ENCODE measurements at places on chromosomes 16 and 17. TPM values are rescaled to one million over a fixed set of nuclear protein-coding genes. Genes with fewer than 3 reads are reported as not detected.

The KRTAP4-9 gene
- not detected for total RNA-seq

The ALOXE3 gene
- not detected for total RNA-seq

The NXPH3 gene
- 4.4 TPM for total RNA-seq

The ZG16 gene
- total RNA-seq, result not detected

The KRTAP3-3 gene
- not detected for total RNA-seq

The SOST gene
- 3.4 TPM for total RNA-seq

The MYH8 gene
- not detected for total RNA-seq

The ABCA10 gene
- total RNA-seq, result 1.2 TPM

The SPATA32 gene
- total RNA-seq, result under 0.01 TPM

The CLEC19A gene
- not detected for total RNA-seq

The CDK3 gene
- total RNA-seq, result 0.92 TPM

The SSTR5 gene
- 0.12 TPM for total RNA-seq

The ARHGAP23 gene
- total RNA-seq, result 60.0 TPM

The PARD6A gene
- 3.4 TPM for total RNA-seq

The OR1A2 gene
- total RNA-seq, result not detected

The CNTD1 gene
- total RNA-seq, result 0.13 TPM

The WNK4 gene
- total RNA-seq, result 0.06 TPM

The NSRP1 gene
- 13.9 TPM for total RNA-seq

The ALOX12 gene
- total RNA-seq, result not detected

The GJD3 gene
- total RNA-seq, result 2.0 TPM

The EDC4 gene
- total RNA-seq, result 55.4 TPM

The PABPN1L gene
- total RNA-seq, result not detected

The KSR1 gene
- total RNA-seq, result 16.4 TPM

The OR1E1 gene
- not detected for total RNA-seq

The TBC1D26 gene
- not detected for total RNA-seq

The SLC16A3 gene
- 80.5 TPM for total RNA-seq

The GINS3 gene
- total RNA-seq, result 2.8 TPM

The HSPB9 gene
- not detected for total RNA-seq

The HS3ST3B1 gene
- total RNA-seq, result 2.0 TPM

The ZNF205 gene
- 13.6 TPM for total RNA-seq

The MT1M gene
- 2.0 TPM for total RNA-seq

The SYNGR3 gene
- total RNA-seq, result 0.66 TPM

The ASGR1 gene
- 0.66 TPM for total RNA-seq

The CMTM1 gene
- total RNA-seq, result 1.6 TPM

The PDE6G gene
- total RNA-seq, result not detected

The ACACA gene
- 55.5 TPM for total RNA-seq

The BLTP2 gene
- total RNA-seq, result 182 TPM

The PHKG2 gene
- 14.5 TPM for total RNA-seq

The SPATA22 gene
- total RNA-seq, result not detected

The ABHD15 gene
- total RNA-seq, result 7.6 TPM

The CACNG3 gene
- total RNA-seq, result not detected

The SMARCE1 gene
- total RNA-seq, result 92.3 TPM

The HEATR3 gene
- 19.0 TPM for total RNA-seq

The ZNF785 gene
- 5.9 TPM for total RNA-seq

The ABI3 gene
- 0.25 TPM for total RNA-seq

The SLC16A5 gene
- 1.5 TPM for total RNA-seq

The PPP1R1B gene
- total RNA-seq, result 0.25 TPM

The BAIAP3 gene
- total RNA-seq, result 0.92 TPM

The CCDC47 gene
- 76.7 TPM for total RNA-seq

The EPX gene
- not detected for total RNA-seq

The TXNL4B gene
- 5.3 TPM for total RNA-seq

The WNT9B gene
- total RNA-seq, result 0.13 TPM

The APOBR gene
- total RNA-seq, result not detected
